ENCODE measurements at places on chromosomes 7 and 10.
A peak's percentile ranks its signal among the peaks of the same experiment; 100 is the strongest.

- DNase-seq: no peak
Observed at GRCh38 chr7:121837462-121837861, 35.5 kb upstream of the PTPRZ1 start.

- no peak for DNase-seq
Observed at GRCh38 chr10:72605122-72605521, 20.8 kb downstream of the MICU1 start.

GRCh38 chr7:138564365-138564764, 104.3 kb downstream of the TRIM24 start:
- no peak for DNase-seq

- no peak for DNase-seq
Observed at GRCh38 chr7:105096306-105096705, 82.3 kb downstream of the KMT2E start.

DNA sequence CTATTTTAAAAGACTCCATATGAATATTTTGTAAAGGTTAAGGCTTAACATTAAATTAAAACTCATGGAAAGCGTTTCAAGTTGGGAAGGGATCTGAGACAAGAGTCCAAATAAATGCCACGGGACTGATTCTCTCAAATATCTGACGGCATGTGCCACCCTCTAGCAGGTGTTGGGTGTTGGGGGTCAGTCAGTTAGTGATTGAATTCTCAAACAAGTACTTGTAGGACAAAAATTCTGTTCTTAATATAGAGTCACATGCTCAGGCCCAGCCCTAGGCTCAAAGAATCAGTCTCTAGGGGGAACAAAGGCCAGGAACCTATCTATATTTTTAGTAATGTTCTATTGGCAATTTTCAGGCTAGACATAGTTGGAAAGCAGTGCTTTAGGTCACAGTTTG, 39.1 kb downstream of the SGCE start:
- no peak for DNase-seq

DNA sequence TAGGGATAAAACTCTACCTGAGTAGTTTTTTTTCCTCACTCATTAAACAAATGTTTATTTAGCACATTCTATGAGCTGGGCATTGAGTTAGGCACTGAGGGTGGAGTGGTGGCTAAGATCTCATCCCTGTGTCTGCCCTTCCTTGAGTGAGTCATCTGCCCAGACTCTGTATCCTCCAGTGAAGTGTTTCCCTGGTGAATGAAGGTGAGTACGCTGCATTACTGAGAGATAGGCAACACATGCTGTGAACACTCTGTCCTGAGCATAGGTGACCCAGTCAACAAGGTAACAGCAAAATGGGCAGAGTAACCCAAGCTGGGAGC, 5.8 kb downstream of the PITX3 start:
- DNase-seq: peak; percentile 11

DNA sequence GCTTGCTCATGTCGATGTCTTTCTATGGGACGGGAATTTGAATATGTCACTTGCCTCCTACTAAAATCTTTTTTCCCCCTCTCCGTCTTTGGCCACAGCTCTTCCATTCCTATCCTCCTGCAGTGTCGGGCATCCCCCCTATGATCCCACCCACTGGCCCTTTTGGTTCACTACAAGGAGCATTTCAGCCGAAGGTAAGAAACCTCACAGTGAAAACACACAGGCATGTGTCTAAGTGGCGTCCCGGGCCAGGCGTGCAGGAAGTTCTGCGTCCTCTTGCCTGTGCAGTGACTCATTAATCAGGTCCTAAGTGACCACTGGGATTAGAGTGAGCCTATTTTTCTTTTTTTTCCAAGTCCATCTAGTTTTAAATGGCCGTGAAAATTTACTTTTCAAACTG, 360.5 kb upstream of the GALNT17 start:
- DNase-seq: no peak

DNA sequence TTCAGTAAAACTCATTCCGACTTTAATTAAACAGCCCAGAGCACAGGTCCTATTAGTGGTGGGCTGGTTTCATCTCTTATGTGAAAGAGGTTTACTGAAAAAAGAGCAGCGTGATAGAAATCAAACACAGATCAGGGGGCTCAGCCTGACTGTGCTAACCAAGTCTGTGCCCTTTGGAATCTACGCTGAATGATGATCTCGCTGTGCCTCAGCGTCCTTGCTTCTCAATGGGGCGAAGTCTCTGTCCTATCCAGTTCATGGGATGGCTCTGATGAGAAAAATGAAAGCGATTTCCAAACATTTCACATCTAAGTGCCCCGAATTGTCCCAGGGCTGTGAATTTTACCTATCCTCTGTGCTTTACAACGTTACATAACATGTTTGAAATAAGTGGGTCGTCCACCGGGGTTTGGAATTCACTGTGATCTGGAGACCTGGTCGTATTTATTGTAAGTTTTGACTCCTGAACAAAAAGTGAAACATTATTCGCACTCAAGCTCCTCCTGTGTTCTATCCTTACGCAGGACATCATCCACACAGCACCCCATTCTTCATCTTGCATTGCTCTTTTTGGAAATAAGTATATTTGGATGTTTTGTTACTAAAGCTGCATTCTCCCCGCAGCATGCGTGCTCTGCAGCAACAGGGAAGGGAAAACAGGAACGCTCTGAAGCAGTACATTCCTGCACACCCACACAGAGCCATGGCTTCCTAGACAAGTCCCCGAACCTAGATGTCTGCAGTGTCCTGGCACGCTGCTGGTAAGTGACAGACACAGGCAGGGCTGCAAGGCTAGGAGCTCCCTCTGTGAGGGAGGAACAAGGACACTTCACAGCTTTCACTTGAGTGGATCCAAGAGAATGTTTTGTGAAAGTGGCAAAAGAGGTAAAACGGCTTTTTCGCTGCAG, 83.5 kb downstream of the SLC37A3 start:
- DNase-seq: no peak

- peak; percentile 34 for DNase-seq
Observed at GRCh38 chr7:65731562-65732035, 141.3 kb upstream of the VKORC1L1 start.

DNA sequence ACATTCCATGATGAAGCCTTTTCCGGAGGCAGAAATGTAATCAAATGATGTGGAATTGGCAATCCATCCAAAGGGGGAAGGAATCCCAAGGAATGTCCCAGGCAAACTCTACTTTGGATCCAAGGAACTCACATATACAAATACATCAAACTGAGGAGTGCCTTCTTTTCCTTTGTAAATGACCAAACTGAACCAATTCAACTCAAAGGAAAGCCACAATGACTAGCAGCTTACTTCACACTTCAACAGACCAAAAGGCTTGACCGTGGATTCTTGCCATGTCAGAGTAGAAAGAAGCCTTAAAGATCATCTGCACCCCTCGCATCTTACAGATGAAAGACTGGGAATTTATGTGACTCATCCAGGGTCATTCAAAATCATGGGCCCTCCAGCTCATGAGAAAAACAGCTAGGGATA, 79.7 kb upstream of the MACROH2A2 start:
- no peak for DNase-seq

DNA sequence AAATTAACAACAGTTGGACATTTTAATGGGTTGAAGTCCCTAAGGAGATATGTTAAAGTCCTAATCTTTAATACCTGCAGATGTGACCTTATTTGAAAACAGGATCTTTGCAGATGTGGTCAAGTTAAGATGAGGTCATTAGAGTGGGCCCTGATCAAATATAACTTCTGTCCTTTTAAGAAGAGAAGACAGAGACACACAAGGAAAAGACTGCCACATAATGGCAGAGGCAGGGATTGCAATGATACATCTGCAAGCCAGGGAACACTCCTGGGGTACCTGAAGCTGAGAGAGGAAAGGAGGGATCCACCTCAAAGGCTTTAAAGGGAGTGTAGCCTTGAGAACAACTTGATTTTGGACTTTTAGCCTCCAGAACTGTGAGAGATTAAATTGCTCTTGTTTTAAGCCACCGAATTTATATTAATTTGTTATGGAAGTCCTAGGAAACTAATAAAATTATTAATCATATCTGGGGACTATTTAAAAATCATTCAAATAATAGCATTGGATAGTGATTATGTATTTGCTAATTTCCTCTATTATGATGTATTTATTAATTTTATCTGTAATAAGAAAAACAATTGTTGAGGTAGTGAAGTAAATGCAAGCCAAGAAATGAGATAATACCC, 700.0 kb upstream of the PCDH15 start:
- peak; percentile 7 for DNase-seq

GRCh38 chr7:151125470-151125845, 39.2 kb downstream of the AGAP3 start:
- DNase-seq: peak; percentile 32

DNA sequence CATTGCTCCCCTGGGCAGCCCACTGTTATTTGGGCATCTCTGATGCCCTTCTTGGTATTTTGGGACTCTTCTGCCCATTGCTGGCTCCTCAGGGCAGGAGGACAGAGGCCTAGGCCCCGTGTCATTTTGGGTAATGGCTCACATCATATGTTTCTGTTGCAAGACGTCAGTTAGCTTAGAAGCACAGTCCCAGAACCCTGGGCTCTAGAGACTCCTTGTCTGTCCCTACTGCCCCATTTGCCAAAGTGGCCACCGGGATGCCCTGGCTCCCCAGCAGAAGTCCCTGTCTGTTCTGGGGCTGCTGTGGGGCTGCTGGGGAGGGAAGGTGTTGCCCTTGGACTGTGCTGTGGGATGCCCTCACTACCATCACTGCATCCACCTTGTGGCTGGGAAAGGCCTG, 48.8 kb downstream of the ADCYAP1R1 start:
- DNase-seq: no peak

GRCh38 chr10:69323622-69324021, 45.3 kb downstream of the HK1 start:
- DNase-seq: no peak

GRCh38 chr7:75953931-75954330, 39.0 kb downstream of the POR start:
- no peak for DNase-seq

DNA sequence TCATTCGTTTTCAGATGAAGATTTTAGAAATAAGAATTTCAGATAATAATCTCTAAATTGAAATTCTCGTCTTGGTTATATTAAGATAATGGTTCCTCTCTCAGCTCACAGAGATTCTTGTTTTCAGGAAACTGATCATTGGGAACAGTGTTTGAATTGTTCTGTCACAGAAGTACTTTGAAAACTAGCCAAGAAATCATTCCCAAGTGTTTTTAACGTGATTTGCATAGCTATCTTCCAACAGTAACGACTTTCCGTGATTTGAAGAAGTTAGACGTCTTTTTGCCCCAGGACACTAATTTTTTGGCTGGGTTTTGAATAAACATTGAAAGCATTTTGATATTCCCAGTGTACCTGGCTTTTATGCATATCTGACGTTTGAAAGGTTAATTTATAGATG, 116.0 kb downstream of the CDCA7L start:
- DNase-seq: no peak

GRCh38 chr7:3089493-3089892, 45.8 kb upstream of the CARD11 start:
- no peak for DNase-seq

DNA sequence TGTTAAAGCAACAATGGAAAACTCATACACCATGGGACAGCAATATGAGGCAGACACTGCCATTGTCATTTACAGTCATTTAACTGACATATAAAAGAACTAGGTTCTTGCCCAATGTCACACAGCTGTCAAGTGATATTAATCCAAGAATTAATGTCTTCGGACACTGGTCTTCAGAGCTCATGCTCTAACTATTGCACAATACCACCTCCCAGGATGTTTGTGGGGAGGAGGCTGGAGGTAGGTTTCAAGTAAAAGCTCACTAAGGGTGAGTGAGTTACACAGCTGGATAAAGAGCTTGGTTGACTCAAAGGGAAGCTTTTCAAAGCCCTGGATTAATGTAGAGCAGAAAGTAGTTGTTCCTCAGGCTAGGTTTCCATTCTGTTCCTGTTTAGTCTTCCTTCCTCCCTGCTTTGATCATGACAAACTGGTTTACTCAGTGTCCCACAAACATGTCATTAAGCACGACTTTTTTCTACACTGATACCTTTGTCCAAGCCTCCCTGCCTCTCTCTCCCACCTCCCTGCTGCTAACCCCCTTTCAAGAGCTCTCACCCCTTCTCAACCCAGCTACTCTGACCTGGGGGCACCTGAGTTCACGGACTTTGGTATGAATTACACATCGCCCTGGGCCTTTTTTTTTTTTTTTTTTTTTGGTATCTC, 987 bp upstream of the EXOC6 start:
- no peak for DNase-seq

GRCh38 chr7:148487912-148488311, 102.7 kb upstream of the C7orf33 start:
- DNase-seq: no peak

- no peak for DNase-seq
Observed at GRCh38 chr10:28906415-28906814, 229.1 kb downstream of the BAMBI start.

DNA sequence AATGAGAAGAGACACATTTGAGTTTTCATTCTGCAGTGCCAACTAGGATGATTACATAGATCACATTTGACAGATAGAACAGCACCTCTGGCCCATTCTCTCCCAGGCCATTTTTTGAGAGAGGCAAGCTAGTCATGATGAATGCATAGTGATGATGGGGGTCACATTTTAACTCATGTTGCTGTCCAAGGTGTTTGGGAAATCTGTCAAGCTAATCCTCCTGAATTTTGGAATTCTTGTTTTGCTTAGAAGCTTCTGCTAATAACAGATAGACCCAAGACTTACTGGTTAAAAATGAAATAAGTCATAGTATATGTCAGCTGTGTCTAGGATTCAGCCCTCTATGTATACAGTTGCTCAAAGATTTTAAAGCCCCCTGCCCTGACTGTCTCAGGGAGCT, 101.0 kb downstream of the PTPN20 start:
- no peak for DNase-seq

- DNase-seq: no peak
Observed at GRCh38 chr7:86848226-86848625, 204.5 kb downstream of the GRM3 start.

DNA sequence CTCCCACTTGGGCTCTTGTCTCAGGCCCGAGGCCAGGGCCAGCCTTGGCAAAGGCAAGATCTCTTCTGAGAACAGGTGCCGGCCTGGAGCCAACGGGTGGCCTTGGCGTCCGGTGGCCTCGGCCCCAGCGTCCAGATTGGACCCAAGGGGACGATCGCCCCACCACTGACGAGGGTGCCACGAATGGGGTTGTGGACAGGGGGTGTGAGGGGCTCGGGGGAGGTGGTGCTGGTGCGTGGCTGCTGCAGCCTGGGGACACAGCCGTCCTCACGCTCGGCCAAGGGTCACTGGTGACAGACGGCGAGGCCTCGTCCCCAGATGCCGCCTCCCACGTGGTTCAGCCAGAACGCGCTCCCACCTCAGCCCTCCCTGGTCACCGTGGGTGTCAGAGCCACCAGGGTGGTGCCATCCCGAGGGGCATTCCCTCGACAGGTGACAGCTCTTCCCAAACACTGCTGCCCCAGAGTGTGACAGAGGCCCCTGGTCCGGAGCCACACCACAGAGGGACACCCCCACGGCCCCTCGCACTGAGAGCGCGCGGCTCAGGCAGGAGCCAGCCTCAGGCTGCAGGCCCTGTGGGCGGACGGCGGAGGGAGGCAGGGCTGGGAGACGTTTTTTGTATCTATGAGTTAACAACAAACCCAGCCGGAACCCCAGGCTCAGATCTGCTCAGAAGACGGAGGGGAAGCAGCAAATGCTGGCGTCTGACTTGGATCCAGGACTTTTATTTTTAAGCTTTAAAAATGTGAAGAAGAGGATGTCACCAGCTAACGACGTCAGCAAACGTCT, 18.5 kb upstream of the CFAP46 start:
- no peak for DNase-seq

- DNase-seq: no peak
Observed at GRCh38 chr7:116670409-116671015, 1.5 kb upstream of the MET start.

Data from GM03348 (cell line).